ENCODE measurements at places on chromosomes 3 and 15. TPM values are rescaled to one million over a fixed set of nuclear protein-coding genes. Genes with fewer than 3 reads are reported as not detected.
A peak's percentile ranks its signal among the peaks of the same experiment; 100 is the strongest.

- DNase-seq: no peak
These were observed 24.3 kb downstream of the PLEKHO2 start for GRCh38 chr15:64865998-64866520.

DNA sequence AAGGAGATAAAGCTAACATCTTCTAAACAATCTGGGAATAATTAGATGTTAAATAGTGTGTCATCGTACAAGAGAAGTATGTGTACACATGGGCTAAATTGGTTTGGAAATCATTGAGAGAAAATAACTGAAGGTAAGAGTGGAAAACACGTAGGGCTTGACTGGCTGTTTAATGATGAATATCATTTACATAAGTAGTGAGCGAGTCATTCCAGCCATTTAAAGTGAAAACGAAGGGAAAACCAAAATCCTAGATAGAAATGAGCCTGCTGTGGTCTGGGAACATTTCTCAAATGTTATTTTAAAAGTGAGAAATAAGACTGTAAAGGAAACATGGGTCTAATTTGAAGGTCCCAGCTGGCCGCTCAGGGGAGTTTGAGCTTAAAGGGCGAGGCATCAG lies 41.9 kb upstream of the KCNMB2 start:
- DNase-seq: no peak

DNA sequence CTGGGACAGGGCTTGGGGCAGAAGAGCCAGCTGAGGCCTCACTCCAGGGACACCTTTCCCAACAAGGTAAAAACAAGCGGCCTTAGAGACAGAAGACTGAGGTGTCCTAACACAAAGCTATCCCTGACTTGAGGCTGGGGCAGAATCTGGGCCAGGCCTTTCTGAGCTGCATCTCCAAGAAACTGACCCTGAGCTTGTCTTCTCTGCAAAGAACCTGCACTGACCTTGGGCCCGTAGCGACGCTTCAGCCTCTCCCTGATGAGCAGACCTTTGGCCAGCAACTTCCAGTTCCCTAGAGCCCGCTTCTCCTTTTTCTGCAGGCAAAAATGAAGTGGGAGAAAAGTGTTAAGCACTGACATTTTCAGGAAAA lies 22.2 kb downstream of the TMEM43 start:
- DNase-seq: no peak

GRCh38 chr3:40718681-40719080 lies 193.9 kb downstream of the ZNF621 start:
- no peak for DNase-seq

DNA sequence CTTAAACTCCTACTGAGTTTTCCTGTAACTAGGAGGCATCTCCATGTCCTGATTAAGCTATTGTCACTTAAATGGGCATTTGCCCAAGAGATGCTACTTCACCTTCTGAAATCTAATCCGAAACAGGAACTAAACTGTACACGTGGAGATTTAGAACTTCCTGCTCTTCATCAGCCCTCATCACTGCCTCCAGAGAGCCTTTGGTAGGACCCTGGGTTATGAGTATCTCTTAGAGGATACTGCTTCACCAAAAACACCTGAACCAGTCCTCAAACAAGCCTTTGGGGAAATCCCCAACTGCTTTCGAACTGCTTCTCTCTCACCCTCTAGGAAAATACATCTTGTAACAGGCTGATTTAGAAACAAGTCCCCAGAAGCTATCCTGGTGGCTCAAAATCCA lies 320.3 kb downstream of the GAP43 start:
- DNase-seq: no peak

DNA sequence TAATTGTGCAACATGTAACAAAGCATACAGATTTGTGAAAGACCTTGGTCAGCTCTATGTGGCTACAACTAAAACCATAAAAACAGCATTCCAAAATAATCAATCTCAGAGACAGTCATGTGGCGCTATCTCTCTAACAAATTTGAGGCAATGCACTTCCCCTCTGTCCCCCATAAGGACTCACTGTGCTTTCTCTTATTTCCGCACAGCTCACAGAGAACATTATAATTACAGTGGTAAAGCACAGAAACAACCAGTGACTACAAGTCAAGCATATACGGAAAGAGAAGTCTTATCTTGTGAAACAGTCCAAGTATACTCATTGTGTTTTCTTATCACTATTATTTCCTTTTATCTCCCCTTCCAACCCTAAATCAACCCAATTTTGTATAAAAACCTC lies 64.3 kb downstream of the RYK start:
- DNase-seq: no peak

DNA sequence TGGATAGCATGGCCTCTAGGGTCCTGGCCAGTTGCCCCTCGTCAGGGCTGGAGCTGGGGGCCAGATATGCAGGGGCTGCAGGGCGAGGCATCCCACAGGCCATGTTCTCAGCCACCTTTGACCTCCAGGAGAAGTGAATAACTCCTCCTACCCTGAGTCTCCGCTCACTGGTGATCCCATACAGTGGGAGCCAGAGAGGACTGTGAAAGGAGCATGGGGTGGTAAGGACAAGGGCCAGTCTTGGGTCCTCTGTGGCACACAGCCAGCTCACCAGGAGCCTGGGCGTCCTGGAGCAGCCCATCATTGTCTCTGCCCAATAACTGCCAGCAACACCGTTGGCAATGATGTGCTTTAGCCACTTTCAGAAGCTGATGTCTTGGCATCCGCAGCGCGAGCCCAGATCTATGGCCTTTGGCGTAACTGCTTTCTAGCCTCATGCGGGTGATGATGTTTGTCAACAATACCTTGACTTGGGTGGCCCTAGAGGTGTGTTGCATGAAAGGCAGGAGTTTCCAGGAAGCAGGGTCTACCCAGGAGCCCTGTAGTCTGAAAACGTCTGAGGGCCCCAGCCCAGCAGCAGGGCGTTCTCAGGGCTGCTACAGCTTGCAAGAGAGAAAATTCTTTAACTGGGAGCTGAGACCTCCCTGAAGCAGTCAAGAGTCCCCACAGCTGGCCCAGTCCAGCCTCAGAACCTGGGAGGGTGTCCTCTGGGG lies 61.1 kb upstream of the IQSEC1 start:
- DNase-seq: no peak

DNA sequence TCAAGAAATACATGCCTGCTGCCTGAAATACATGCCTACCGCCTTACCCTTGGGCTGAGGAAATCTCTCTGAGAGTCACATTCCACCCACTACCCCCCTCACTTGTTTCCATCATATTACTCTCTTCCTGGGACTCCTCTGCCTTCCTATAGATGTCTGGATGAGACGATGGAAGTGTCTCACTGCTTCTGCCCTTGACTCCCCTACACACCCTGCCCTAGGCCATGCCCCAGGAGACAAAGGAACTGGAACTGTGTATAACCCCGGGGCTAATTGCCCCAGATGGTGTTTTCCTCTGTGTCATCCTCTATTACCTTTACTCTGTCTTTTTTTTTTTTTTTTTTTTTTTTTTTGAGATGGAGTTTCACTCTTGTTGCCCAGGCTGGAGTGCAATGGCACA lies 102.0 kb downstream of the GTPBP8 start:
- no peak for DNase-seq

GRCh38 chr15:70240082-70240481 lies 142.4 kb upstream of the TLE3 start:
- DNase-seq: no peak

GRCh38 chr3:139560411-139560810 lies 20.9 kb upstream of the RBP1 start:
- no peak for DNase-seq

- no peak for DNase-seq
These were observed 222.7 kb upstream of the DNAJC19 start for GRCh38 chr3:181212271-181212670.

DNA sequence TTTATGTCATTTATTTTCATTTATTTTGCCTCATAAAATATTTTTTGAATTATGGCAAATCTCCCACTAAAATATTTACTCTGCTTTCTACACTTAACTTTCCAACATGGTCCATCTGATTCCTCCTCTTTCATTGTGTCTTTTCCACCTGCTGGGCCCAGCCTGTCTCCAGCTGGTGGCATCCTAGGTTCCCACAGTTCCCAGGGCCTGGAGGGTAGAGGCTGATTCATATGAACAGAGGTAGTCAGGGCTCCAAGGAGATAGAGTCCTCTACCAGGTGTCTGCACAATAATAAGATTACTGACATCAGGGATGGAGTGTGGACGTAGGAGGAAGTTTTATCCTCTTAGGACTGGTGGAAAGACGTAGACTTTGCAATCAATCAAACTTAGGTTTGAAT lies 14.3 kb downstream of the ZBTB38 start:
- DNase-seq: no peak

- peak; percentile 50 for DNase-seq
These were observed 4.3 kb downstream of the TMPRSS7 start for GRCh38 chr3:112038863-112039262.

GRCh38 chr3:66989860-66990696 lies 8.0 kb upstream of the KBTBD8 start:
- no peak for DNase-seq

GRCh38 chr3:126524429-126524988 lies 554 bp downstream of the CHST13 start:
- DNase-seq: no peak

DNA sequence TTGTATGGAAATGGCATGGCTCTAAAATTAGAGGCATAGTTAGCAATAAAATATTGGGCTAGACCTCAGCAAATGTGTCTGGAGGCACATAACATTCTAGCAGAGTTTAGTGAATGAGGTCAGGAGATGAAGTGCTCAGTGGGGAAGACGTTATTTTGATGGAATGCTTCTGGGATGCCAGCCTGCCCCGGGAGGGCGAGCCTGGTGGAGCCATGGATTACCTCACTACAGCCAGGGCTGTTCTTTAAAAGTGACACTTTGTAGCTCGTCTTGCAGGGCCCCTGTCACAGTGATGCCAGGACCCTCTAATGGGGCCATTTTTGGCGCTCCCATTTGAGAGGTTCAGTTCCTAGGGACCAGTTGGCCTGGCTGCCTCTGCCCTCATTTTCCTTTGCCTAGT lies 48.5 kb downstream of the PXYLP1 start:
- no peak for DNase-seq

- DNase-seq: no peak
These were observed 722.6 kb downstream of the ZNF385D start for GRCh38 chr3:21028412-21028811.

- DNase-seq: no peak
These were observed 243.9 kb upstream of the UMPS start for GRCh38 chr3:124486324-124486723.

GRCh38 chr15:75178171-75178937 lies 23.3 kb upstream of the C15orf39 start:
- no peak for DNase-seq

Gene PIK3CB
- 41.5 TPM for total RNA-seq

Gene ASB14
- not detected for total RNA-seq

Gene EFCC1
- total RNA-seq: 2.1 TPM

Gene CGNL1
- total RNA-seq: 12.6 TPM

Gene CHRNA7
- 8.3 TPM for total RNA-seq

Gene SIN3A
- 93.6 TPM for total RNA-seq

Gene CASR
- total RNA-seq: 0.08 TPM

Gene SNX22
- total RNA-seq: 0.31 TPM

Gene EFCAB12
- 0.26 TPM for total RNA-seq

Gene CCDC13
- total RNA-seq: 1.2 TPM

Gene GRAMD1C
- 11.1 TPM for total RNA-seq

Gene TCTA
- total RNA-seq: 37.1 TPM

All from ureter (tissue), 1 donor.